ENCODE measurements at places on chromosomes 7 and 10. TPM values are rescaled to one million over a fixed set of nuclear protein-coding genes. Genes with fewer than 3 reads are reported as not detected.

Gene AGAP9
- 18.2 TPM for polyA plus RNA-seq

Gene GDF10
- 0.94 TPM for polyA plus RNA-seq

Gene HMX2
- polyA plus RNA-seq: not detected

Gene CASTOR2
- 2.0 TPM for polyA plus RNA-seq

Gene ANLN
- polyA plus RNA-seq: 2.7 TPM

Gene CDK5
- 15.8 TPM for polyA plus RNA-seq

Gene TMEM273
- 5.8 TPM for polyA plus RNA-seq

Gene CWF19L1
- 13.8 TPM for polyA plus RNA-seq

Gene PLEKHS1
- polyA plus RNA-seq: not detected

Gene EPHA1
- 1.2 TPM for polyA plus RNA-seq

Gene LDB3
- 0.40 TPM for polyA plus RNA-seq

Gene FAM237B
- polyA plus RNA-seq: not detected

Gene ITPRID1
- polyA plus RNA-seq: not detected

Gene TUBAL3
- not detected for polyA plus RNA-seq

Gene SPDYE8
- not detected for polyA plus RNA-seq

Gene SLC25A40
- polyA plus RNA-seq: 6.1 TPM

Gene SMO
- polyA plus RNA-seq: 8.0 TPM

Gene CYP3A4
- polyA plus RNA-seq: 1.8 TPM

Gene TMEM176B
- 12.6 TPM for polyA plus RNA-seq

Gene FMC1
- 14.9 TPM for polyA plus RNA-seq

Gene TRIM56
- polyA plus RNA-seq: 8.3 TPM

Gene NKX1-2
- not detected for polyA plus RNA-seq

Measured in adrenal gland (tissue), 19 donors.